ENCODE measurements at places on chromosomes 6 and 20.
A peak's percentile ranks its signal among the peaks of the same experiment; 100 is the strongest.

- DNase-seq, result no peak
Observed at GRCh38 chr6:25312034-25312620, 33.0 kb downstream of the CARMIL1 start.

DNA sequence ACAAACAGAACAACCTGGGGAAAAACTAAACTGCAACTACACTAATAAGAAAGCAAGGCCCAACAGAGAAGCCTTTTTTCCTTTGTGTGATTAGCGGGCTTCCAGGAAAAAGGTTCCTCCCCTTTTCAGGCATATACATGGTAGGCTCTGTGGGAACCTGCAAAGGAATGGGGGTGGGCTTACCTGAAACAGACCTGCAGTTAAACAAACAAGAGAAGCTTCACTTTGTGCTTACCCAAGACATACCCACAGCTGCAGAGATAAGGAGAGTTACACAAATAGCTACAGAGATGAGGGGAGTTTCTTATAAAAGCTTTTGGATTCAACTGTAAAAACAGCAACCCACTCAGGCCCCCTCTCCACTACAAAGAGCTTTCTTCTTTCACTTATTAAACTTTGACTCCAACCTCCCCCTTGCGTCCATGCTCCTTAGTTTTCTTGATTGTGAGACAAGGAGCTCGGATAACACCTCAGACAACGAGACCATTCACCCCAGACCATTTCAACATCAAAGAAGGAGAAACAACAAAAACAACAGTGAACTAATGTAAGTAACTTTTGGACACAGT lies 30.9 kb downstream of the RNF146 start:
- no peak for DNase-seq

DNA sequence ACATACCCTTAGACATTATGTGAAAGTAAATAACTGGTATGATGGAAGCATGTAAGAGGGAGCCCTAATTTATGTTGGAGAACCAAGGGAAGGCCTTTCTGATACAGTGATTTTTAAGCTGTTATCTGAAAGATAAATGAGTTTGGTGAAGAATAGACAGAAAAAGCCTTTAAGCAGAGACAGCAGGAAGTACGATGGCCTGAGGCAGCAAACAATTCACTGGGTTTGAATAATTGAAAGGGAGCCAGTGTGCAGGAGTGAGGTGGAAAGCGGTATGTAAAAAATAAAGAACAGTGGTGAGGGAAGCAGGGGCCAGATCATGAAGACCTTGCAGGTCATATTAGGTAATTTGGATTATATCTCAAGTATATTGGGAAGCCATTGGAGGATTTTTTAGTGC lies 4.1 kb upstream of the RAB23 start:
- DNase-seq, result no peak

- peak; percentile 7 for DNase-seq
Observed at GRCh38 chr6:73657201-73657600, 3.4 kb upstream of the SLC17A5 start.

DNA sequence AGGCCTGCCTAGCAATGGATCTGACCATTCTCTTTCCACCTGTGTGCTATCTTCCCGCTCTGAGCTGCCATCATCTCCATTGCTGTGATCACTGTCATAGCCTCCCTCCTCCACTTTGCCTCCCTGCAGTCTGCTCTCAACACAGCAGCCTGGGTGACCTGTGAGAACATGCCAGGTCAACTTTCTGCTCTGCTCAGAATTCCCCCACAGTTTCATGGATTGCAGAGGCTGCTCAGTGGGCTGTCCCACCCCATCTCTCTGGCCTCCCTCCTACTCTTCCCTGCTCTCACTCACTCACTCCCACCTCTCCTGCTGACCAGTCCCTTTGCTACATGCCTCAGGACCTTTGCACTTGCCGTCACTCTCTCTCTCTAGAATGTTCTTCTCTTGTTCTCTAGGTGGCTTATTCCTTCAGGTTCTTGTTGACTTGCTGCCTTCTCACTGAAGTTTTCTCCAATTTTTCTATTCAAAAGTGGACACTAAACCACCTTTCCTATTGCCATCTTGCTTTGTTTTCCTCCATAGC lies 159.9 kb downstream of the CD83 start:
- no peak for DNase-seq

- no peak for DNase-seq
Observed at GRCh38 chr6:33288141-33288920, 708 bp downstream of the WDR46 start.

DNA sequence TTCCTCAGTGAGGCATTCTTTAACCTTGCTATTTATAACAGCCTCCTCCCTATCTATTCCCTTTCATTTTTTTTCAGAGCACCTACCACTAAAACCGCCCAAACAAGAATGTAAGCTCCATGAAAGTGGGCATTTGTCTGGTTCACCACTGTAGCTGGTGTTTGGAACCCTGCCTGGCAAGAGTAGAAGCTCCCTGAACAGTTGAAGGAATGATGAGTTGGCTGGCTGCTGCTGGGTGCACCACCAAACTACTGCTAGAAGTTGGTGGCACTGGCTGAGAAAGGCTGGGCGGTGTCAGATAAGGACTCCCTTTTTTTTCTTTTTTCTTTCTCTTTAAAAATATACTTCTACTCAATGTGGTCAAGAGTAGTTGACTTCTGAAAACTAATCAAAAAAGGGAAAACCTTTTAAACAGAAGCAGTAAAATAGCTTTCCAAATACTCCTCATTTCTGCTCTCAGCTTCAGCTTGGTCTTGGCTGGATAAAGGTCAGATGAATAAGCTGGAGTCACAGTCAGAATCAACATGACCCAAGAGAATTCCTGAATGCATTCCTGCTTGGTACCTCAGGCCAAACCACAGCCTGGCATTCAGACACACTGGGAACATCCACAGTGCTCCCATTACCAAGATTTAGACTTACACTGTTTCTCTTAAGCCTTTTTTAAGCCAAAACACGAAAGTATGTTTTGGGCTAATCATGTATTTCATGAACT lies 38.0 kb downstream of the RTN4IP1 start:
- DNase-seq, result no peak

Measured in stimulated activated CD4-positive, alpha-beta T cell treated with anti-CD3 and anti-CD28 coated beads, Interleukin-4, amount 100 ng/mL, for 24 hours (primary cell).